Hematopoietic multipotent progenitor cell treated with erythropoietin and hydrocortisone succinate and interleukin-3 and kit ligand, for 15 days (in vitro differentiated cells): ENCODE measurements at places on chromosomes 11 and 22.

DNA sequence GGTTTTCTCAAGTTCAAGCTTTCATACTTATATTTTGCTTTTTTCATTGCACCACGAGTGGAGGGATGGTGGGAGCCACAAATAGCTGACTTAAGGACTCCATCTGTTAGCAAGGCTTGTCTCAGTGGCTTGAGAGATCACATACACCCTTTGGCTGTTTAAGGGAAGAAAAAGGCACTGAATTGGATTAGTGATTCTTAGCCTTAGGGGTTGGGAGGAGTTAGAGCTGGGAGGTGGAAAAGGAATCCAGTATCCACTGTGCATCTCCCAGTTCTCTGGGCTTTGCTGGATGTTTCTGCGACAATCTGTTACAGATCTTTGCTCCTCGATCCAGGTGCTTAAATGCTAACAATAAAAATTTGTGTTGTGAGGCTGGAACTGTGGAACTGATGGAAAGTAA is 593.6 kb downstream of the CNTN5 start:
- no peak for DNase-seq

GRCh38 chr11:46279126-46280099 is 2.0 kb downstream of the CREB3L1 start:
- DNase-seq: no peak

- no peak for DNase-seq
Measured at GRCh38 chr11:62622476-62623089, 797 bp upstream of the B3GAT3 start.

DNA sequence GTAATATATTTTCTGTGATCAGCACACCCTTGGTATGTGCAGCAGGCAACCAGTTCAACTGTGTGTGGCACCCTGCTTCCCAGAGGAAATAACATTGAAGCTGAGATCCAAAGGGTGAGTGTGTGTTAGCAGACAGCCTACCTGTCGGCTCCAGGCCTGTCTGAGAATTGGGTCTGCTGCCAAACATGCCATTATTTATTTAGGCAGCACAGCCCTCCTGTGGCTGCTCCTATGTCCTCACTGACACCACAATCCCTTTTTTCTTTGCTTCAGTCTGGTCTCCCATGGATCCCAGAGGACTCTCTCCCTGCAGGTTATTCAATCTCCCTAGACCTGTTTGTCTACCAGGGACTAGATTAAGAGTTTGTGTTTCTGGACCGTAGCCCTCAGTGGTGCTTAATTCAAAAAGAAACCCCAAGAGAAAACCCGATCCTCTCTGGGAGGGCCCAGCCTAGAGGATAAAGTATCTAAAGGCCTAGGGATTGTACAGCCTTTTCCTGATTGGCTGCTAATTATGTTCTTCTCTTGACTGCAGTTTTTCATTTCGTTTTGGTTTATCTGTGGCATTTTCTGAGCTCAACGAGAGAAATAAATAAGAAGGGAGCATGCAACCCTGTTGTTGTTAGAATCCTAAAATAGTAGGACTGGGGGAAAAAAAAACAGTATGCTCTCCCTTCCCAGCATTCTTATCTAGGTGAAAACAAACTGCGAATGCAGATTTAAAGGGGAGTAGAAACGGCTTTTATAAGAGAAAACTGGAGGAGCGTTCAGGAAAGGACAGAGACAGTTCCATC is 24.1 kb downstream of the KCNE3 start:
- DNase-seq: no peak

- DNase-seq: peak; percentile 44
Measured at GRCh38 chr22:46604306-46604690, 15.9 kb upstream of the GRAMD4 start.

GRCh38 chr11:121214861-121215260 is 77.7 kb upstream of the SC5D start:
- no peak for DNase-seq

DNA sequence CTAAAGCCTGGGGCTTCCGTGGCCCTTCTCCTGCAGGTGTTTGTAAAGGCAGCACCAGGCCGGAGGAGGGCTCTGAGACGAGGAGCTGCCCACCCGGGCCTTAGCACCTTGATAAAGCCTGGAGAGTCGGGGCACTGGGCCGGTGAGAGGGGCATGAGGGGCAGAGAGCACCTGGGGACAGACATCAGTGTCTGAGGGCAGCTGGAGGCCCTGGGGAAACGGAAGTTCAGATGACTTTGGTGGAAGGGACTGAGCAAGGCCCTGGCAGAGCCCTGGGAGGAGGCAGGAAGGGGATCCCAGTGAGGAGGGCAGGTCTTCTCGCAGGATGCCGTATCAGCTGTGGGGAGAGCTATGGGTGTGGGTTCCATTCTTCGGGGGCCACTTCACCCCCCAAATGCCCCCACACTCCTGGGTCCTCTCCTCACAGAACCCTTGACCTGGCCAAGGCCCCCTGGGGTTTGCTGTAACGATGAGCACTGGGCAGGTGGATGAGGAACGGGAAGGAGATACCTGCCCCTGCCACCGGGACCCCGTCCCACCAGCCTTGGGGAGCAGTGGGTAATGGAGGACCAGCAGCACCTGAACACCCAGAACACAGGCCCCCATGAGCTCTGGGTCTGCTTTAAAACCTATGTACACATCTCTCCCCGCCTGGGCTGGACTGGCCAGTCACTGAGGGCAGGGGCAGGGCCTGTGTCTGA is 7.4 kb downstream of the C1QTNF6 start:
- no peak for DNase-seq

DNA sequence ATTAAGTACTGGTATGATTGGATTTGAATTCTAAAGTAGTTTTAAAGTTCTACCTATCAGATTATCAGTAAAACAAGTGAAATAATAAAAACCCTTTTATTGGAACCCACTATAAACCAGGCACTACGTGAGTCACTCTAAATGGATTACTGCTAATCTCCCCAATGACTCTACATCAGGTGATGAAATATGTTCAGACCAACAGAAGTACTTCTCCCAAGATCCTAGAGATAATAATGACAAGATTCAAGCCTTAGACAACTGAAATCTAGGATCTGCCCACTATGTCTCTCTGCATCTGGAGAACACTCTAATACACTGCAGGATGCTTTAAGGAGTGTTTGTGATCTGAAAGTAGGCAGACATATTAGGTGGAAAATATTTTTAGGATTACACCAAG is 652.1 kb upstream of the CHORDC1 start:
- no peak for DNase-seq

- DNase-seq: no peak
Measured at GRCh38 chr11:109821511-109821910, 271.7 kb upstream of the ZC3H12C start.
